CD8-positive, alpha-beta memory T cell (primary cell): ENCODE measurements at places on chromosomes 1 and 21. TPM values are rescaled to one million over a fixed set of nuclear protein-coding genes. Genes with fewer than 3 reads are reported as not detected.
A peak's percentile ranks its signal among the peaks of the same experiment; 100 is the strongest.

The PADI4 gene
- 0.27 TPM for total RNA-seq

The FCGR3B gene
- not detected for total RNA-seq

The CELA3A gene
- not detected for total RNA-seq

The FNDC5 gene
- not detected for total RNA-seq

The DAB1 gene
- 0.09 TPM for total RNA-seq

The GIPC2 gene
- total RNA-seq, result 0.35 TPM

DNA sequence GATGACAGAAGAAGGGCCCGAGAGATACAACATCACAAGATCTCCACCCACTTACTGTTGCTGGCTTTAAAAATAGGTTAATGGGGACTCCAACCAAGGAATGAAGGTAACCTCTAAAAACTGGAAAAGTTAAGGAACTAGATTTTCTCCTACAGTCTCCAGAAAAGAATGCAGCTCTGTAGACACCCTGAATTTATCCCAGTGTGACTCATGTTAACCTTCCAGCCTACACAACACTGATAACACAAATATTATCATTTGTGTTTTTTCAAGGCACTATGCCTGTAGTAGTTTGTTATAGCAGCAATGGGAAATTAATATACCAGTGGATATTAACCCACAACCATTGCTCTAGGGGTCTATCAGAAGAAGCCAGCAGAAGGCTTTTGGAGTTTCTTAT, 730.7 kb upstream of the ZP4 start:
- no peaks in the 10 kb centered on the region for H3K4me1 ChIP-seq
- no peak overlapping the region for H3K4me3 ChIP-seq
- H3K27ac ChIP-seq, result no peak overlapping the region
- no peaks in the 10 kb centered on the region for H3K27me3 ChIP-seq
- no peak for DNase-seq

DNA sequence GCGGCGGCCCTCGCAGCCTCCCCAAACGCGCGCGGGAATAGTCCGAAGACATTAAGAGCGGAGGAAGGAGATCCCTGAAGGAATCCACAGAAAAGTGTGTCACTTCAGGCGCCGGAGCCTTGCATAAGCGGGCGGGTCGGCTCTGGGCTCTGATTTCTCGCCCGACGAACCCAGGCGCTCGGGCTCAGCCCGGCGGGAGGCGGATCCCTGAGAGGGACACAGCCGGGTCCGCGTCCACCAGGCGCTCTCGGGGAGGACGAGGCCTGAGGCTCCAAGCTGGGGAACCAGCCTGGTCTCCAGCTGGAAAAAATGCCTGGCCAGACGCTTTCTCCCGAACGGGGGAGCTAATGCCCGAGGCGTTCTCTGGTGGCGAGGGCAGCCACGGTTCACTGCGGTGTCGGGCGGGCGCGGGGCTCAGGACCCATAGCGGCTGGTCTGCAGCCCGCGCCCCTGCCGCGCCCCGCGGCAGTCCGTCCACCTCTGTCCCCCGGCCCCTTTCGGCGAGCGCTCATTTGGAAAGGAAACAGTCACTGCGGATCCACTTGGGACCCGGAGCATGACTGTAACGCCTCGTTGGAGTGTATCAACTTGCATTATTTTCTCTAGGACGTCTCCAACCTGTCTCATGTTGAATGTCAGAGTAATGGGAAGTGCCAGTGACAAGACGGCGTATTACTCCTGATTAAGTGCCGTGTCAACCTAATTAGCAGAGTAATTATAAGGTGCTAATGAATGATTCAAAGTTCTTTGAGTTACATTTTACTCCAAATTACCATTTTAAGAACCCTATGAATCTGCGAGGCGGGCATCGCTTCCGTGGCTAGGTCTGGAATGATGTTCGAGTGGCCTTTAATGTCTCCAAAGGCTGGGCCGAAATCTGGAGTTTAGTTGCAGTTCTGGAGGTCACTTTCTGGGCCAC, 1.6 kb upstream of the BARHL2 start:
- peaks cover 6% of the 10 kb centered on the region for H3K4me1 ChIP-seq
- no peaks in the 10 kb centered on the region for H3K36me3 ChIP-seq
- H3K27me3 ChIP-seq, result peaks cover 90% of the 10 kb centered on the region

DNA sequence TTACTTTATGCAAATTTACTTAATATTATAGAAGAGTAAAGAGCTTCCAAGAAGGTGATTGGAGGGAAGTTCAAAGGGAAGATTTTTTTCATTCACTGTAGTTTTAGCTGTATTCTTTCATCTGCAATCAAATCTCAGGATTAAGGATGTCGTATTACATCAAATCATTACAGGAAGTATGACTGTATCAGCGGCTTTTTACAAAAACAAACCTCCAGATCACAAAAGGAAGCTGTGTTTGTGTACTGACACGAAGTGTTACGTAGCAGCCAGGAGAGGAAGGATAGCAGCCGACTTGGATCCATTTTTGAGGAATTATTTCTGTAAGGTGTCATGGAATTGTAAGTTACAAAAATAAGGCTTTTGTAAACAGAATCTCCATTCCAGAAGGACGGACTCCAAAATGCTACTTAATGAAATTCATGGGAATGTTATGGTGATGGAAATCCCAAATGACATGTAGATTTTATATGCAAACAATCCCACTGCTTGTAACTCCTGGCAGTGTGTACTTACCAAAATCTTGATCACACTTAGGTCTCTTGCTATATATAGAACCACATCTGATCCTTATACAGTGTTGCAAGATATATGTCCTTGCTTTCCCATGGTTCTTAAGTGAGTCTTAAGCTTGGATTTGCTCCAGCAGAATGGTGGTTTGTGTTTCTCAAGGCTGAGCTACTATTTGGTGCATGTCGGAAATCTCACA, 49.8 kb downstream of the KCNJ15 start:
- H3K4me1 ChIP-seq, result peaks cover 6% of the 10 kb centered on the region
- H3K27me3 ChIP-seq, result no peaks in the 10 kb centered on the region

GRCh38 chr1:194084755-194085154, 898.3 kb upstream of the B3GALT2 start:
- DNase-seq, result no peak
- no peaks in the 10 kb centered on the region for H3K4me1 ChIP-seq
- H3K4me3 ChIP-seq, result no peak overlapping the region
- no peaks in the 10 kb centered on the region for H3K27me3 ChIP-seq
- H3K27ac ChIP-seq, result no peak overlapping the region

DNA sequence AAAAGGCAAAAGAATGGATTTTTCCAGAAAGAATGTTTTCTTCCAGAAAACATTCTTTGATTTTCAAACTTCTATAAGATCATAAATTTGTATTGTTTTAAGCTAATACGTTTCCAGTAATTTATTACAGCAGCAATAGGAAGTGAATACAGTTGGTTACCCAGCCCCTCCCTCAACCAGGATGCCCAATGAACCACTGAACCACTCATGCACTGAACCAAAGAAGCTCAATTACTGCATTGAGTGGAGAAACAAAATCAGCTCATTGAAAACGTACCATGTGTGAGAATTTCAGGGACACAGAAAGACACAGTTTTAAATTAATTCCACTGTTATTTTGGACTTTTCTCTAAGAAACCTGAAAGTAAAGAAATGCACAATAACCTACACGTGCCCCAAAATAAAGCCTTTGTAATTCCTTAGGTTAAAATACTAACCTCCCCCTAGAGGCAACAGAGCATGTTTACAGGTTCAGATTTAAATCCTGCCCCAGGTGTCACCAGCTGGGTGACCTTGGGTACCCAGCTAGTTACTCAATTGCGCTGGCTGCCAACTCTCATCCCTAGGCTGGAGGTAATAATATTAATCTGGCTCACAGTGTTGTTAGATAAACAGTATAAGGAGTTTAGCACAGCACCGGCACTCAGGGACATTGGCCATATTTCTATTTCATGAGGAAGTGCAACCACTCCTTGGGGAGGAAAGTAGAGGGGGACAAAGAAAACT, 111.7 kb downstream of the NMNAT2 start:
- no peaks in the 10 kb centered on the region for H3K36me3 ChIP-seq
- H3K4me3 ChIP-seq, result no peak overlapping the region
- peaks cover 3% of the 10 kb centered on the region for H3K27me3 ChIP-seq
- H3K4me1 ChIP-seq, result no peaks in the 10 kb centered on the region
- DNase-seq, result no peak

DNA sequence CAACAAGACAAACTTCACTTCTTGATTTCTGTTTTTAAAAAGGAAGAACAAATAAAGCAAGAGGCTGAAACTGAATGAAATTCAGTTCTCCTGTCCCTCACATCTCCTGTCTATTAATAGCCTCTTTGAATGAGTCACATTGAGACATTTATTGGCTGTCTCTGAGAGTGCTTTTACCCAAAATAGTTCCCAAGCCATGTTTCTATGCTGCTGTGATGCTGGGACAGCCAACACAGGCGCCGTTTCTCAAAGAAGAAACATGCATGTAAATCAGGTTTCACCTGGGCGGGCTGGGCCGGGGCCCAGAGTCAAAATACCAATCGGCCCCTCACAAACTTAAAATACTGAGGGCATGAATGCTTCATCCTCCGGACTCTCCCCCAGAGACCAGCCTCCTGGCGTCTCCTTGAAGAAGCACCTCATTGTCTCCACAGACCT, 105.2 kb downstream of the EDEM3 start:
- H3K27ac ChIP-seq, result no peak overlapping the region
- DNase-seq, result no peak
- H3K4me1 ChIP-seq, result no peaks in the 10 kb centered on the region
- no peaks in the 10 kb centered on the region for H3K27me3 ChIP-seq

DNA sequence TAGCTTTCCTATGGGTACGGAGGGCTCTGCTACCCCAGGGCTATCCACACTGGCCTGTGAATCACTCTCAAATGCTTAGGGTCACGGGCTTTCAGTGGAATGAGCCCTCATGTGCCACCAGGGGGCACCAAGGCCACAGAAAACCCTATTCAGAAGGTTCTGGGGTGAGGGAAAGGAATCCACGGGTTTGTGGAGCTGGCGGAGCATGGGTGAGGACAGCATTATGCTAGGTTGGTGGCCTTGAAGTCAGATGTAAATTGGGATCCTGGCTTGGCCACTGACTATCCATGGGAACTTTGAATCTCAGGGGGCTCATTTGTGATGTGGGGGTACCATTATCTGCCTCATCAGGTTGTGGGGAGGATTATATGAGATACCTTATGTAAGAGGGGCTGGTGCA, 5.1 kb upstream of the LAMTOR5 start:
- H3K36me3 ChIP-seq, result no peaks in the 10 kb centered on the region
- H3K4me3 ChIP-seq, result no peak overlapping the region
- H3K4me1 ChIP-seq, result peaks cover 10% of the 10 kb centered on the region
- H3K27me3 ChIP-seq, result no peaks in the 10 kb centered on the region

GRCh38 chr1:106880226-106880625, 176.2 kb upstream of the PRMT6 start:
- H3K4me1 ChIP-seq, result no peaks in the 10 kb centered on the region
- H3K27me3 ChIP-seq, result no peaks in the 10 kb centered on the region
- no peak overlapping the region for H3K27ac ChIP-seq
- no peak for DNase-seq
- no peaks in the 10 kb centered on the region for H3K36me3 ChIP-seq
- no peak overlapping the region for H3K4me3 ChIP-seq

GRCh38 chr1:160284220-160284781, 632 bp downstream of the PEX19 start:
- H3K27ac ChIP-seq, result peak overlapping the region; percentile 76
- H3K4me3 ChIP-seq, result peak overlapping the region; percentile 95
- peaks cover 26% of the 10 kb centered on the region for H3K4me1 ChIP-seq
- DNase-seq, result no peak
- H3K36me3 ChIP-seq, result peaks cover 33% of the 10 kb centered on the region

DNA sequence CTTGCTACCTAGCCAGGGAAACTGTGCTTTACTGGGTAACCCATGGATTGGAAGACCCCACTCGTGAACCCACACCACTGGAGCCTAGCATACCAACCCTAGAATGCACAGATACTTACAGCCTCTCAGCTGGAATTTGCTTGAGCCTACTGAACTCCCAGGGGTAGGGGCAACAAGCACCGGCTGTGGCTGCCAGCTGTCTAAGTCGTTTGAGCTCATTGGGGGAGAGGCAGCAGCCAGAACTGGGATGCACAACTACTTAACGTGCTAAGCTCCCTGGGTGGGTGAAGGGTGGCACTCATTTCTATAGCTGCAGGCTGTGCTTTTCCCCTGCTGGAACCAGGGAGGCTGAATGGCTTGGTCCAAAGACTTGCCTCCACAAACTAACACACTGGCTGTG, 212.4 kb downstream of the ZNF648 start:
- no peaks in the 10 kb centered on the region for H3K4me1 ChIP-seq
- H3K27me3 ChIP-seq, result no peaks in the 10 kb centered on the region
- no peak overlapping the region for H3K4me3 ChIP-seq

- H3K27ac ChIP-seq, result no peak overlapping the region
- H3K4me1 ChIP-seq, result peaks cover 4% of the 10 kb centered on the region
- no peak for DNase-seq
- no peaks in the 10 kb centered on the region for H3K27me3 ChIP-seq
Observed at GRCh38 chr1:185059950-185060571, 14.7 kb downstream of the RNF2 start.

DNA sequence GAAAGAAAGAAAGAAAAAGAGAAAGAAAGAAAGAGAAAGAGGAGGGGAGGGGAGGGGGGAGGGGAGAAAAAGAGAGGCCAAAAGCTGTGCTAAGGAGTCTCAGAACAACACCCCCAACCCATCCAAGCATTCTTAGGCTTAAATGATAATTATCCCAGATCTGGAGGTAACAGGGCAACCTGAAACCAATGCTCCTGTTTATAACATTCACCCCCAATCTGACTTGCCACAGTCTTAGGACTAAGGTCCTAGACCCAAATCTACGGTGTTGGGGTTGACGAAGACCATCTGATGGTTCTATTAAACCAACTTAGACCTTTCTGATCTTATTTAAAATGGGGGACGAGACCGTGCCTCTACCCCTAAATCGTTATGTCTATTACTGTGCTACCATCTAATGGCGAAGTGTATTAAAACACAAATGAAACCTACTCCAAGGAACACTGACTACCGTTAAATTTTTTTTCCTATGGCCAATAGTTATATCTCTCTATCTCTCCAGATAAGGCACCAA, 119.3 kb upstream of the CDC42BPA start:
- no peak overlapping the region for H3K4me3 ChIP-seq
- H3K27ac ChIP-seq, result no peak overlapping the region
- no peaks in the 10 kb centered on the region for H3K27me3 ChIP-seq
- H3K4me1 ChIP-seq, result no peaks in the 10 kb centered on the region

DNA sequence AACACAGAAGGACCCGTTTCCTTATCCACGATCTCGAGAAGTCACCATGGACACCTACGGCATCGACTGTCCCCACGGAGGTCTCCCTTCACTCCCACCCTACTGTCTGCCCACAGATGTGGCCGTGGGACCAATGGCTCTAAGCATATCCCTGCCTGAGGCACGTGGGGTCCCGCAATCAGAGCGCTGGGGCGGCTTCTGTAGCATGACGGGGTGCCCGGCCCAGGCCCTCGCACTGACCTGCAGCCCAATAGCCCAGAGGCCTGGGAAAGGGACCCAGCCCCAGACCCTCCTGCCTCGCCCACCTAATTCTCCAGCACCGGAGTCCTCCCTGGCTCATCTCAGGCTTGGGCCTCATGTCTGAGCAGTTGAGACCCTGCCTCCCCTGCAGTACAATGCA, 132.5 kb downstream of the NPHP4 start:
- no peaks in the 10 kb centered on the region for H3K4me1 ChIP-seq
- H3K4me3 ChIP-seq, result no peak overlapping the region
- H3K36me3 ChIP-seq, result no peaks in the 10 kb centered on the region
- no peak overlapping the region for H3K27ac ChIP-seq
- no peak for DNase-seq
- no peaks in the 10 kb centered on the region for H3K27me3 ChIP-seq

- no peak overlapping the region for H3K4me3 ChIP-seq
- no peak overlapping the region for H3K27ac ChIP-seq
- H3K36me3 ChIP-seq, result no peaks in the 10 kb centered on the region
- no peaks in the 10 kb centered on the region for H3K4me1 ChIP-seq
- no peak for DNase-seq
Observed at GRCh38 chr1:4755301-4755845, 101.0 kb downstream of the AJAP1 start.

GRCh38 chr1:26289158-26290059, 9.5 kb downstream of the SH3BGRL3 start:
- peaks cover 85% of the 10 kb centered on the region for H3K4me1 ChIP-seq
- peak overlapping the region; percentile 55 for H3K27ac ChIP-seq
- H3K27me3 ChIP-seq, result no peaks in the 10 kb centered on the region
- no peaks in the 10 kb centered on the region for H3K36me3 ChIP-seq
- DNase-seq, result no peak
